ENCODE measurements at places on chromosomes 13 and 19.

GRCh38 chr19:30807278-30807677 lies 435.1 kb downstream of the ZNF536 start:
- no peak for DNase-seq

DNA sequence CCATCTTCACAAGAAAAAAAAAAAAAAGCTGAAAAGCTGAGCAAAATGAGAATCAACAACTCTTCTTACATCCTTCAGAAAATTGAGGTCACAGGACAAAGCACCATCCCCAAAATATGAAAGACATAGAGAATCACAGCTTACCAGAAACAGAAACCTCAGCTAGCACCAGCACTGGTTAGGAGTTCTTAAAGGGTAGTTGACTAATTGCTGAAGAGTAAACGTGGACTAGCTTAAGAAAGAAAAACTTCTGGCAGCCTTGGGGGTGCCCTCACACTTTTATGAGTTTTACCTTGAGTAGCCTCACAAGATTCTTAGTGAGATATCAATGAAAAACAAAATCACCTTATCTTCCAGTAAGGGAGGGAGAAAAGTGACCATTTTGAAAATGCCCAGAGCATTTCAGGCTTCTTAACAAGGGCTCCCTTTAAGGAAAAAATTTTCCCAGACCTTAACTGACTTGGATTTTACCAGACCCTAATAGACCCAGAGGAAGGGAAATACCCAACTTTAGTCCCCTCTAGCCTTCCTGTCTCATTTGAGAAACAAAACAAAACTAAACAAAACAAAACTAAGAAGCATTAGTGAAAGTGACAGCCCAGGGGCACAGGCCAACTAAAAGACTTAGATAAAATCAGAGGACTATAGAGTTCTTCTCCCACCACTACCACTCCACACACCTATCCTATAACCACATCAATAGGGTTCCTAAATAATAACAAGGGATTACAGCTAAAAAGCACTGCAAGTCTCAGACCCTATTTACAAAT lies 888.6 kb downstream of the DIAPH3 start:
- DNase-seq, result no peak

- no peak for DNase-seq
Observed at GRCh38 chr19:33823341-33823740, 26.7 kb downstream of the KCTD15 start.

GRCh38 chr19:48613024-48613851 lies 1.6 kb downstream of the FAM83E start:
- peak; percentile 50 for DNase-seq

GRCh38 chr13:48009284-48009683 lies 8.2 kb upstream of the SUCLA2 start:
- DNase-seq, result peak; percentile 56

GRCh38 chr13:42929886-42930535 lies 62.0 kb downstream of the EPSTI1 start:
- no peak for DNase-seq

DNA sequence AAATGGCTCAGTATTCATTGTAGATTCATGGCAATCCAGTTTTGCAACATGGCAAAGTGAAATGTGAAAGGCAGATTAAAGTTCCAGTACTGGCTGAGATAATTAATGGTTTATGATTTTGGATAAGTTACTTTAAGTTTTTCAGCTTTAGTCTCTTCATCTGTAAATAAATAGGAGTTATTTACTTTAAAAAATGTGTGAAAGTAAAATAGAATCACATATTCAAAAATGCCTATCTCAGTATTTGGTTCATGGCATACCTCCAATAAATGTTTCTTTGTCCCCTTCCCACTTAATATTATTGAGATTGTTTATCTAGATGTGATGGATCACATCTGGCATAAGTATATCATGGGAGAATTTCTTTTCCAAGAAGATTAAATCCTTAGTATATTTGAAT lies 426.0 kb downstream of the GPC5 start:
- no peak for DNase-seq

DNA sequence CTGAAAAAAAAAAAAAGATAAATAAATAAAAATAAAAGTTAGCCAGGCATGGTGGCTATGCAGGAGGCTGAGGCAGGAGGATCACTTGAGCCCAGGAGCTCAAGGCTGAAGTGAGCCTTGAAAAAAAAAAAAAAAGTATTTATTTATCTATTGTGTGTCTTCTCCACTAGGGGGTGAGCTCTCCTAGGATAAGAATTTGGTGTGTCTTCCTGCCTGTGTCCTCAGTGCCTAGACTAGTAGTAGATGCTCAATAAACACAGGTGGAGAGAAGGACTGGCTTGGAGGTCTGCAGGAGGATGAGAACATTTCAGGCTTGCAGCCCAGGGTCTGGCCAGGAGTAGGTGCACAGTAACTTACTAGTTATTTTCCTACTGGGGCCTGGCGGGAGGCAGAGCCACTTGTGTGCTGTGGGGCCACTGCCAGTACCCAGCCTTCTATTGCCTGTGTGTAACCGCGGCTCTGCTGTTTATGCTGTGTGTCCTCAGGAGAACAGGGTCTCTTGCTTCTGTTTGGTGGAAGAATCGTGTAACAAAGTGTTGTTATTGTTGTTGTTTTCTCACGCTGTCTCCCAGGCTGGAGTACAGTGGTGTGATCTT lies 5.4 kb downstream of the LMTK3 start:
- DNase-seq, result no peak

- no peak for DNase-seq
Observed at GRCh38 chr13:113468472-113469201, 15.3 kb upstream of the ADPRHL1 start.

DNA sequence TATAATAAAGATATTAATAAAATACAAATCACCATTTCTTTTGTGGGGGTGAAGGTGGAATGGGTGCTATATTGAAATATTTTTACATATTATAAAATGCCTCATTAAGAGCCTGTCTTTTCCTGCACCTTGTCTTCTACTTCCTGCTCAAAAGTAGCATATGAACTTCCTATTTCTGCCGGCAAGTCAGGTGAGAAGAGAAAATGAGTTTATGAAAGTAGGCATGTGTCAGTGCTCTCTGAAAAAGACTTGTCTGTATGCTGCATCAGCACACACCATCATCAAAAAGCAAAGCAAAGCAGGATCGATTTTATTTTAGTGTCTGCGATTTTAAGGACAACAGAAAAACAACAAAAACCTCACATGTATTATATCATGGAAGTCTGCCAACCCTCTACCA lies 114.2 kb downstream of the RAP2A start:
- DNase-seq, result no peak

DNA sequence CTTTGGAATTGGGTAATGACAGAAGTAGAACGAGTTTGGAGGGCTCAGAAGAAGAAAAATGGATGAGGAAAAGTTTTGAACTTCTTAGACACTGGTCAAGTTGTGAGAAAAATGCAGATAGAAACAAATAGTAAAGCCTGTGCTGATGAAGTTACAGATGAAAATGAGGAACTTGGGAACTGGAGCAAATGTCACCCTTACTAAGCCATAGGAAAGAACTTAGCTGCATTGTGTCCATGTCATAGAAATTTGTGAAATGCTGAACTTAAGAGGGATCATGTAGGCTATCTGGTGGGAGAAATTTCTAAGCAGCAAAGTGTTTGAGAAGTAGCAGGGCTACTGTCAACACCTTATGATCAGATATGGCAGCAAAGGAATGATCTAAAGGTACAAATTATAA lies 289.2 kb upstream of the PCDH9 start:
- DNase-seq, result no peak

DNA sequence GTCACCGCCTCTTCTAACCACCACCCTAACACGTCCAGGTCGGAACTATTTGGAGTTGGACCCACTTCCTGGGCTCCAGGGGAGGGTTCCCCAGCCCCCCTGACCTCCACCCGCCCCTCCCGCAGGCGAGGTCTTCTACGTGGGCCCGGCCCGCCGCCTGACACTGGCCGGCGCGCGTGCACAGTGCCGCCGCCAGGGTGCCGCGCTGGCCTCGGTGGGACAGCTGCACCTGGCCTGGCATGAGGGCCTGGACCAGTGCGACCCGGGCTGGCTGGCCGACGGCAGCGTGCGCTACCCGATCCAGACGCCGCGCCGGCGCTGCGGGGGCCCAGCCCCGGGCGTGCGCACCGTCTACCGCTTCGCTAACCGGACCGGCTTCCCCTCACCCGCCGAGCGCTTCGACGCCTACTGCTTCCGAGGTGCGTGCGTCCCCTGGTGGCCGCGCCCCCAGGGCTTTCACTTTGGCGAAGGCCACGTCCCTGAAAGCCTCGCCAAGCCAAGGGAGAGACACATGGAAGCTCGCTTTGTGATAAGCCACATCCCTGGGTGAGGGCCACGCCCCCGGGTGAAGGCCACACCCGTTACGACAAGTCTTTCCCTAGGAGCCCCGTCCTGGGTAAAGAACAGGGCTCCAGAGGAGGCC lies 13.2 kb downstream of the NCAN start:
- DNase-seq, result peak; percentile 81

DNA sequence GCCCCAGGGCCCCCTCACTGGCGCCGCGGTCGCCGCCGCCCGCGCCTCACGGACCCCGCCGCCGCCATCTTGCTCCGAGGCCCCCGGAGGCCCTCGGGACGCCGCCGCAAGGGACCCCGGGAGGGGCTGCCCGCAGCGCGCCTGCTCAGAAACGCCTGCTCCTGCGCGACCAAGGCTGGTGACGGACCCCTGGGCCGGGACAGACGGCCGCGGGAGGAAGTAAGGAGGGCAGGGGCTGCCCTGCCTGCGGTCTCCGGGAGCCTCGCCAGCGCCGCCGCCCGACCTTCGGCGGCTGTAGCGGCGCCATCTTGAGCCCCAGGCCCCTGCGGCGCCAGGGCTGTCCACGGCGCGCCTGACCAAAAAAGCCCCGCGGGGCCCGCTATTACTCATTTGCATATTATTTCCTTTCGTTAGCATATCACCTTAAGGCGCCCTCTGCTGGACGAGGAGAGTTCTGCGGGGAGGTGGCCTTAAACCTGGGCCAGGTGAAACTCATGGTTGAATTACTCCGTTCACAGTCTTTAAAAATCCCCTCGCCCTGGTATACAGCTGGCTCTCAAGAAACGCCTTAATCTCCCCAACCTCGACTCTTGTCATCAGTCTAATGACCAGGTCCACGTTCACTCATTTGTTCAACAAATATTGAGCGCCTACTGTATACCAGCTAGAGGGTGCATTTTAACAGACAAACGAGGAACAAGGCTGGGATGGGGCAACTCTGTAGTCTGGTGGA lies at the start of gene REXO1:
REXO1 (minus strand) TSS at position 85 of the 733 bp plus-strand sequence. CDS start 125 bp downstream, outside the sequence.
- peak; percentile 92 for DNase-seq

DNA sequence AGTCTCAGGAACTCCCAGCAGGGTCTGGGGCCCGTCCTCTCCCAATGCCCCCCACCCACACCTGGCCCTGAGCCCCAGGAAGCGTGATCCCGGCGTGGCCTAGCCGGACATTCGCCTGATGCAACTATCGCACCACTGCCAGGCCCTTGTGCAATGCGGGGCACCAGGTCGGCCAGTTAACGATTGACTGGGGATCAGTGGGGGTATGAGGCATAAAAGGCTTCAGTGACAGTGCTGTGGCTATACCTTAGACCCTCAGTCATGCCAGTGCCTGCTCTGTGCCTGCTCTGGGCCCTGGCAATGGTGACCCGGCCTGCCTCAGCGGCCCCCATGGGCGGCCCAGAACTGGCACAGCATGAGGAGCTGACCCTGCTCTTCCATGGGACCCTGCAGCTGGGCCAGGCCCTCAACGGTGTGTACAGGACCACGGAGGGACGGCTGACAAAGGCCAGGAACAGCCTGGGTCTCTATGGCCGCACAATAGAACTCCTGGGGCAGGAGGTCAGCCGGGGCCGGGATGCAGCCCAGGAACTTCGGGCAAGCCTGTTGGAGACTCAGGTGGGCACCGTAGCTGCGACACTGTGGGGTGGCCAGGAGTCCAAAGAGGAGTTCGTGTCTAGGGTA lies at the start of gene ANGPTL8:
ANGPTL8 (plus strand) TSS at position 243 of the 624 bp plus-strand sequence; CDS start at position 262, 19 bp downstream.
- DNase-seq, result no peak

DNA sequence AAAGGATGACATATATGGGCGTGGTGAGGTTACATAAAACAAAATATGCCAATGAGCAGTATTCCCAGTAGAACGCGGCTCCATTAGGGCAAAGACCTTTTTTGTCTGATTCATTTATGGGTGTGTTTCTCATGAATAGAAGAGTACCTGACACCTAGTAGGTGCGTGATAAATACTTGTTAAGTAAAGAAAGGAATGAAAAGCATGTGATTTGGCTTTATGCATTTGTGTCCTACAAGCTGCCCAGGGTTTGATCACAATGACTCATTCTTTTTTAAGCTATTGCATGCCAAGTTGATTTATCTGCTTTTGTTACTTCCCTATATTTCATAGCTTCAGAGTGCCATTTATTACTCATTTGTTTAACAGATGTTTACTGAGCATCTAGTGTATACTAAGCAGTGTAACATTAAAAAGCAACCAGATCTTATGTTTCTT lies 19.1 kb upstream of the KCTD4 start:
- peak; percentile 28 for DNase-seq
